ENCODE measurements at places on chromosomes 1 and 21.

- DNase-seq, result no peak
Observed at GRCh38 chr1:38466487-38466886, 393.1 kb downstream of the RRAGC start.

- no peak for DNase-seq
Observed at GRCh38 chr1:53172426-53173128, 24.0 kb upstream of the CPT2 start.

GRCh38 chr1:206953126-206953525, 6.9 kb upstream of the PIGR start:
- no peak for DNase-seq

DNA sequence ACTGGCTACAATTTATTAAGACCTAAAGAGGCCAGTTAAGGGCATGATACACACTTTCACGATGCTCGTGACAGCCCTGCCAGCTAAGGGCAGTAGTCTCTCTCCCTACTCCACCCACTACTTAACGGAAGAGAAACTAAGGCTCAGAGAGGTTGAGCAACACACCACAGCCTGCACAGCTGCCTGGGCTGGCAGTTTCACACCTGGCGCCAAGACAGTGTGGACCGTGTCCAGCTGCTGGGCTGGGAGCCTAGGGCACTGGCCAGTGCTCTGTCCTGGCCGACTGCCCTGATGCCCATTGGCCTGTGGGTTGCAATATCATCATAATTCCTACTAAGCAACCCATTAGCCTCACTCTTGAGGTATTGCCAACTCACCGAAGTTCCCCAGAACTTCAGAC, 27.6 kb downstream of the TENT5C start:
- DNase-seq, result peak; percentile 12

DNA sequence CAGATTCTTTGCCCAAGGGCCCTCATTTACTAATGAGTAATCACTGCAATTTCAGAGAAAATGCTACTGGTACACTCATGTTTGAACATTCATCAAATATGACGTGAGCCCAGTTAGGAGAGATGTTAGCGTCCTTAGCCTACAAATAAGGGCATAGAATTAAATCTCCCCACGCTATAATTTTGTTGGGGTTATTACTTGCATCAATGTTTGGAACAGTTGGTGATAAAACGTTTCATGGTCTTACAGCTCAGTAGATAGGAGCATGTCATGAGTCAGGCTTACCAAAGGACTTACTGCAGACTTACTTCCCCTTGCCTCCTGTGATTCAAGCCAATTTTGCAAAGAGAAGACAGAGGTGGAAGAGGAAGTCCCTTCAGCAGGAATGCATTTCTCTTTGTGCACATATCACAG, 304.0 kb downstream of the KIF26B start:
- no peak for DNase-seq

DNA sequence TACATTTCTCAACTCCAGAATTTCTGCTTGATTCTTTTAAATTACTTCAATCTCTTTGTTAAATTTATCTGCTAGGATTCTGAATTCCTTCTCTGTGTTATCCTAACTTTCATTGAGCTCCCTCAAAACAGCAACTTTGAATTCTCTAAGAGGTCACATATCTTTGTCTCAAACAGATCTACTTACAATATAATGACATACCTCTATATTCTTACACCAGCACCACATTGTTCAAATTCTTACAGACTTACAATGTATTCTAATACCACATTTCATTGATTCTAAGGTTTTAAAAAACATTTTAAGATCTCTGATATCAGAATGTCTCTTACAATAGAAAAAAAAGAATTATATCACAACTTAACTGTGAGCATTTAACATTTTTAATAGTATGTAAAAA, 77.4 kb downstream of the DIRAS3 start:
- no peak for DNase-seq

GRCh38 chr1:151518431-151518830, 7.2 kb downstream of the CGN start:
- no peak for DNase-seq

DNA sequence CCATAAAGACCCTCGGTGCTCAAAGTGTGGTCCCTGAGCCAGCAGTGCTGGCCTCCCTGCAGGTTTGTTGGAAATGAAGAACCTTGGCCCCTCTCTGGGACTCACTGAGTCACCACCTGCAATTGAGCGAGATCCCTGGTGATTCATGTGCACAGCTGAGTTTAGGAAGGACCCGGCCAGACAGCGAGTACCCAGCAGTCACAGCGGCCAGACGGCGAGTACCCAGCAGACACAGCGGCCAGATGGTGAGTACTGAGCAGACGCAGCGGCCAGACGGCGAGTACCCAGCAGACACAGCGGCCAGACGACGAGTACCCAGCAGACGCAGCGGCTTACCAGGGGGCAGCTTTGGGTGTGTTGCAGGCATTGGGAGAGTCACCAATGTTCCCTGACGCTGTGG, 123.8 kb downstream of the PRDM16 start:
- no peak for DNase-seq

- no peak for DNase-seq
Observed at GRCh38 chr21:20971296-20971921, 26.8 kb upstream of the NCAM2 start.

GRCh38 chr1:5729636-5730145, 262.5 kb downstream of the NPHP4 start:
- DNase-seq, result no peak

DNA sequence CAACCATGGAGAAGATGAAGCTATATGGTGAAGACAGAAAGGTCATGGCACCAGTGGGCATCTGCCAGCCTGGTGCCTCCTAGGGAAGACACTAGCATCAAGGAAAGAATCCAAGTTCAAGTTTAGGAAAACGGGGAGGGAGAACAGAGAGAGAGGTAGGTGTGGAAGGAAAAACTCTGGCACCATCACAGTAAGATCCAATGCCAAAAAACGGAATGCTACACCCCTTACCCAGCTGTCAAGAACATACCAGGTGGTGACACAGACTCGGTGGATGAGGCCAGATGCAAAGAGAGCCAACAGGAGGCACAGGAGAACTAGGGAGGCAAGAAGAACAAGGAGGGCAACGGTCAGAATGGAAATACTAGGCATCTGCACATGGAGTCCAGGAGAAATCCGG, 3.6 kb downstream of the KRTCAP2 start:
- peak; percentile 9 for DNase-seq

GRCh38 chr1:53075761-53076163, 13.7 kb downstream of the PODN start:
- no peak for DNase-seq

DNA sequence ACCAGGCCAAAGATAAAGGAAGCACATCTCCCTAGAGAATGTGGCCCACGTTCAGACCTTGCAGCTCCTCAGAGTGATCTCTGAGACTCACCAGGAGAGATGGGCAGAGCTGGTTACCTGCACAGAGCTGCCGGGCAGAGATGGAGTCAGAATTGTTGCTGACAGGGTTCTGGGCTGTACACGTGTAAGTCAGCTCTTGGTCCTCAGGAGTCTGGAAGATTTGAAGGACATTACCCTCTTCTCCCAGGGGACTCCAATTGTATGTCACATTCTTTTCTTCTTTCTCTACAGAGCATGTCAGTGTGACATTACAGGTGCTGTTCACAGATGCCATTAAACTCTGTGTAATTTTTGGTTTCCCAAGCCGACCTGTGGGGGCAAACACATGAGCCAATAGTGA, 25.5 kb downstream of the CD84 start:
- DNase-seq, result no peak

DNA sequence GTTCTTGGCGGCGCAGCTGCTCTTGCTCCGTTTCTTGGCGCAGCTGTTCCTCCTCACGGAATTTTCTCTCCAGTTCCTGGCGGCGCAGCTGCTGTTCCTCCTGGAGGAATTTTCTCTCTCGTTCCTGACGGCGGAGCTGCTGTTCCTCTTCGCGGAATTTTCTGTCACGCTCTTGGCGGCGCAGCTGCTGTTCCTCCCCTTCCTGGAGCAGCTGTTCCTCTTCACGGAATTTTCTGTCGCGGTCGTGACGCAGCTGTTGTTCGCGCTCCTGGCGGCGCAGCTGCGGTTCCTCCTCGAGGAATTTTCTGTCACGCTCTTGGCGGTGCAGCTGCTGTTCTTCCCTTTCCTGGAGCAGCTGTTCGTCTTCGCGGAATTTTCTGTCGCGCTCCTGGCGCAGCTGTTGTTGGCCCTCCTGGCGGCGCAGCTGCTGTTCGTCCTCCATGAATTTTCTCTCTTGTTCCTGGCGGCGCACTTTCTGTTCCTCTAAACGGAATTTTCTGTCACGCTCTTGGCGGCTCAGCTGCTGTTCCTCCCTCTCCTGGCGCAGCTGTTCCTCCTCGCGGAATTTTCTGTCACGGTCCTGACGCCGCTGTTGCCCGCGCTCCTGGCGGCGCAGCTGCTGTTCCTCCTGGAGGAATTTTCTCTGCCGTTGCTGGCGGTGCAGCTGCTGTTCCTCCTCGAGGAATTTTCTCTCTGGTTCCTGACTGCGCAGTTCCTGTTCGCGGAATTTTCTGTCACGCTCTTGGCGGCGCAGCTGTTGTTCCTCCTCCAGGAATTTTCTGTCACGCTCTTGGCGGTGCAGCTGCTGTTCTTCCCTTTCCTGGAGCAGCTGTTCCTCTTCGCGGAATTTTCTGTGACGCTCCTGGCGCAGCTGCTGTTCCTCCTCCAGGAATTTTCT, 7.0 kb downstream of the TCHH start:
- DNase-seq, result no peak

DNA sequence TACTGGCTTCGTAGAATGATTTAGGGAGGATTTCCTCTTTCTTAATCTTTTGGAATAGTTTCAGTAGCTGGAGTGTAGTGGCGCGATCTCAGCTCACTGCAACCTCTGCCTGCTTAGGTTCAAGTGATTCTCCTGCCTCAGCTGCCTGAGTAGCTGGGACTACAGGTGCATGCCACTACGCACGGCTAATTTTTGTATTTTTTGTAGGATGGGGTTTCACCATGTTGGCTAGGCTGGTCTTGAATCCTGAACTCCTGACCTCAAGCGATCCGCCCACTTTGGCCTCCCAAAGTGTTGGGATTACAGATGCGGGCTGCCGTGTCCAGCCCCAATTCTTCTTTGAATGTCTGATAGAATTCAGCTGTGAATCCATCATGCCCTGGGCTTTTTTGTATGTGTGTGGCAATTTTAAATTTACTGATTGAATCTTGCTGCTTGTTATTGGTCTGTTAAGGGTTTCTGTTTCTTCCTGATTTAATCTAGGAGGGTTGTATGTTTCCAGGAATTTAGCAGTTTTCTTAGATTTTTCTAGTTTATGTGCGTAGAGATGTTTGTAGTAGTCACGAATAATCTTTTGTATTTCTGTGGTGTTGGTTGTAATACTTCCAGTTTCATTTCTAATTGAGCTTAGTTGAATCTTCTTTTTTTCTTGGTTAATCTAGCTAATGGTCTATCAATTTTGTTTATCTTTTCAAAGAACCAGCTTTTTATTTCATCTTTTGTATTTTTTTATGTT, 15.3 kb downstream of the MAN1C1 start:
- DNase-seq, result peak; percentile 23

DNA sequence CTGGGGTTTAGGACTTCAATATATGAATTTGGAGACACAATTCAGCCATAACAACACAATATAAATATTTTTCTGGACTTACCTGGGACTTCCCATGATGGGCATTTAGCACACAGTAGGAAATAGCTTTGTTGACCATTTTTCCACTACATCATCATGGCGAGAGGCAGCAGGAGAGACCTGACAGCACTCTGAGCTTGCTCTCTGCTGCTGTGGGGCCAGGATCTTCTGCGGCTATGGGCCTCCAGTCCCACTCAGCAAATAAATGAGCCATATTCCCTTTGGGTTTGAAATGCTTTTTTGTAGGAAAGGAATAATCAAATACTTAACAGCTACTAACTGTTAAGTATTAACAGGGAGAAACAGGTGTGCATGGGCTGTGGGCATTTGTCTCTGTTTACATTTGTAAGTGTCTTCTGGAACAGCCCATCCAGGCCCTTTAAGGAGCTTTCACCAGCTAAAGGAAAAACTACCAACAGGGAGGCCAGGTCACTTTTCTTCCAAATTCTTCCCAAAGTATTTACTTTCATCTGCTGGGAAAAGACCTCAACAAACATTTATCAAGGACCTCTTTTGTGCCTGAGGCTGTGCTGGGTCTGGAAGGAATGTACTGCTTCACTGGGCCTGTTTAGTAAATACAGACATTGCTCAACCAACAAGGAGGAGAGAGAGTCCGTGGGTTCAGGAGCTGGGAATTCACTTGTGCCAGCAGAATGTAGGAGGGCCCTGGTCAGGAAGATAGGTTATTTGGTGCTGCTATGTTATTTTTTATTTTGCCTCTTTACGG, 133.2 kb downstream of the LRIG2 start:
- DNase-seq, result no peak

DNA sequence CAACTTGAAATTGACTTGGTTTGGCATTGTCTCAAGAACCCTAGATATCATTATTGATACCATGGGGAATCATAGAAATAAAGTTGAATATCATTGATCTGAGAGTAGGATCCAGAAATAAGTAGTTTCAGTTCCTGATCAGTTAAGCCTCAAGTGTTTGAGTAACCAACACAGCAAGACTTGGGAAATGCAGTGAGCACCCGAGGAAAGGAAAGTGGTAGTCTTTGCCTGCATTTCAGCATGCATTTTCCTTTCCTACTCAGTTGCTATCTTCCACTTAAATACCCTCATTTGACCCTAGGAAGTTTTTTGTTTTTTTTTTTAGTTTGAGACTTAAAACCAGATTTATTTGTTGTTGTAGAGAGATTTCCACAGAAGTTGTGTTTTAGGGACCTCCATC, 18.9 kb downstream of the CLEC20A start:
- no peak for DNase-seq

DNA sequence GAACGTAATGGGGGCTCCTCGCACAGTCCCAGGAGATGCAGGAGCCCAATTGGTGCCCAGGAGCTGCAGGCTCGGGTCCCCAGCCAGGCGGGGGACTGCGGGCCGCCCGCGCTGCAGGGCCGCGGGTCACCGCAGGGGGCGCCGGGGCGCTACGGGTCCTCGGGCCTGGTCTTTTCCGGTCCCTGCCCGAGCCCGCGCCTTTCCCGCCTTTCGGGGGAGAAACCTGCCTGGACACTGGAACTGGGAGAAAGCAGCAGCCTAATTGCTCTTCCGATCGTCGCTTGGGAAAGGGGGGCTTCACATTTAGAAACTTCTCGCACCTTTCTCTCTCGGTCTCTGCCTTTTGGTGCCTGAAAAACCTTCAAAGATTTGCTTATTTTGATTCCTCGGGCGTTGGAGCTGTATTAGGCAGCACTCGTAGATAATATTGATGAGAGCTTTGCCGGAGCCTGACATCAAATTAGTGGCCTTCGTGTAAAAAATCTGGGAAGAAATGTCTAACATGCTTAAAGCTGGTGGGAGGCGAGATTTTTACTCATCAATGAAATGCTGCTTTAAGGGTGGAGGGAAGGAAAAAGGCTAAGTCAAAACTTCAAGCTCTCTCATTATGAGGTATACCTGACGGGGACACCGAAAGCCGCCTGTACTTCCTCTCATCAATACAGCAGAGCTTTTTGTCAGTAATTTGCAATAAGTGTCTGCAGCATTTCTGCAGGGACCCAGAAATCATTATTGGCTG, 12.6 kb upstream of the BARHL2 start:
- no peak for DNase-seq
